ENCODE measurements at places on chromosomes 16 and 17.

DNA sequence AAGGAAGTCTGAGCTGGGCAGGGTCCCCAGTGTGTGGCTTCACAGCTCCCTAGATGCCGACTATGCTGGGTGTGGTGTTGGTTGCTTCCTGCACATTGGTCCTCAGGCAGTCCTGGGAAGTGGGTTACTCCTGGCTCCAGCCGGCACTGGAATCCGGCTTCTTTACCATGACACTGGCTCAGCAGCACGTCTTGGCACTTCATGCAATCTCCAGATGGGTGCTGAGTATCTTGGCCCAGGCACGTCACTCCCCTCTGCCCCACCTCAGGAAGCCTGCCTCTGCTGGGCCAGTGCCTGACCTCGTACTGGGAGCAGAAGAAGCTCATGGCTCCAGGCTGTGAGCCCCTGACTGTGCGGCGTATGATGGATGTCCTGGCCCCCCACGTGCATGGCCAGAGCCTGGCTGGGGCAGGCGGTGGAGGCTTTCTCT lies 24.5 kb downstream of the FCSK start:
- no peak for DNase-seq

DNA sequence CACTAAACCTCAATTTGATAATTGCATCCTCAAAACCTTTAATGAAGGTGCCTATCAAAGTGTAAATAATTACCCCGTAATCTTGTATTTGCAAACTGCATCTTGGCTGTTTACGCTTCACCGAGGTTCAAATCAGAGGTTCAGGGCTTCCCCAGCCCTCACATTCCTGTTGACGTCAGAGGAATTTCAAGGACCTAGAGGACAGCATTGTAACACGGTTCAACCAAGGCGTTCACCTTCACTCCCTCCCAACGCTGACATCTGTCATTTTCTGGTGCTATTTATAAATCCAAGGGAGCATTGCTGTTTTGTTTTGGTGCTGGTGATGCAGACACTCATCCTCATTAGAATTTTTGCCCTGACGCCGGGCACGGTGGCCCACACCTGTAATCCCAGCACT lies 691.6 kb upstream of the RBFOX1 start:
- no peak for DNase-seq

DNA sequence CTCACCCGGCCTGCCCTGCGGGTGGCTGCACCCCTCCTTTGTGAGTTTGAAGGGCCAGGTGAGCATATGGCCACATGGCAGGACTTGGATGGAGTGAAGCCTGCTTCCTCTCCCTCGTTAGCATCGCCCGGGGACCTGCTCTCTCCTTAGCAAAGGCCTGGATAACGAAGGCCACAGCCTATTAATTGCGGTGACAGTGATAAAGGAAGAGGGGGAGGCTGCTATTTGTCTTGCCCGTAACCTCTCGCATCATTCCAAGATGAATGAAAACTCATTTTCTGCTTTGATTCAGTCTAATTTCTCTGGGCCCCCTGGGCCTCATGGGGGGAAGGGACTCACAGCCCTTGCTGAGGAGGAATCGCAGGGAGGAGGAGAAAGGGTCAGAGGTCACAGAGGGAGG lies 68.5 kb upstream of the LHX1 start:
- DNase-seq: no peak

DNA sequence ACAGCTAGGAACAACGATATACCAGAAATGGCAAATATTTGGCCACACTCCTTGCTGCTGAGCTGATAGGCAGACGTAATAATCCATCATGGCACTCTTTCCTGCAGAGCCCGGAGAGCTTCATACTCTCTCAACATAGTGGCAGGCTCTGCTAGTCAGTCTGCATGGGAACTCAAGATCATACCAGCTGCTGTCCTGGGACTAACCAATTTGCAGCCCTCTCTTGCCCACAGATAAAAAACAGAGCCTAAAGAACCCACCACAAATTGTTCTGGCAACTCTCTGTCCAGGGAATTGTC lies 13.5 kb downstream of the GSDMB start:
- no peak for DNase-seq

GRCh38 chr17:57662644-57663308 lies 82.3 kb downstream of the CCDC182 start:
- DNase-seq: peak; percentile 96

GRCh38 chr16:82937926-82938520 lies 311.3 kb downstream of the CDH13 start:
- DNase-seq: no peak

DNA sequence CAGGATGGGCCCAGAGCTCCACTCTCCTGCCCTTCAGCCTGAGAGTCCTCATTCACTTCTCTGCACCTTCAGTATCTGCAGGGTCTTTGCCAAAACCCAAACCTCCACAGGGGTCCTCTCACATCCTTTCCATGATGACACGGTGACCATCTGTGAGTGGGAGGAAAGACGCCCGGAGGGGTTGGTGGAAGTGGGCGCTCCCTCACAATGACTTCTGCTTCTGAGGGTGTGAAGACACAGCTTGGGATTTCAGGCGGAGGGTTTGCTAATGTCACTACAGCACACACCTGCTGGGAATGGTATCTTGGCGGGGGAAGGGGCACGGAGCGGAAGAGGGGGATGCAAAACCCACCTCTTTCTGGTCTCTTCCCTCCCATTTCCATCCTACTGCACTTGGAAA lies 115.1 kb upstream of the SDK2 start:
- no peak for DNase-seq

DNA sequence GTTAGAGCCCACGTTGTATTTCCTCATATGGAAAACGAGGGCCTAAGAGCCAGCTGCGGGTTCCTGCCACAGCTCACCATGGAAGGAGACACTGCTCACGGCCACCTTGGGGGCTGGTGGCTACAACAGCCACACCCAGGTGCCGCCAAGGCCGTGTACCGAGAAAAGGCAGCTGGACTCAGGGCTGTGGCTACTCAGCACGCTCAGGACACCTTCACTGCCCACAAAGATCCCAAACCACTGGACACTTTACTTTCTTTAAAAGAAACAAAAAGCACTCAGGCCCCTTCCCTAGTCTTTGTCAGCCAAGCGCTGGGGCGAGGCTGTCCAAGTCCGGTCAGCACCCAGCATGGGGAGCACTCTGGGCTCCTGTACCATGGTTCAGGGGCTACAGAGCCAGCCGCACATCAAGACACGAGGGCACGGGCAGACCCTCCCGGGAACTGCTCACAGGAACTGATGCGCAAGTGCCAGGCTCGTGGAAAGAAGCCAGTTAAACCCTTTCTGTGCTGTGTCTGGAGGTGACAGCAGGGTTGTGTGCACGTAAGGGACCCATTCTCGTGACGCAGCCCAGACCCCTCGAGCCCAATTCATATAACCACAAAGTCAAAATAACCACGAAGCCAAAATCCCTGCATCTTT lies 18.5 kb downstream of the SLC16A3 start:
- DNase-seq: no peak

DNA sequence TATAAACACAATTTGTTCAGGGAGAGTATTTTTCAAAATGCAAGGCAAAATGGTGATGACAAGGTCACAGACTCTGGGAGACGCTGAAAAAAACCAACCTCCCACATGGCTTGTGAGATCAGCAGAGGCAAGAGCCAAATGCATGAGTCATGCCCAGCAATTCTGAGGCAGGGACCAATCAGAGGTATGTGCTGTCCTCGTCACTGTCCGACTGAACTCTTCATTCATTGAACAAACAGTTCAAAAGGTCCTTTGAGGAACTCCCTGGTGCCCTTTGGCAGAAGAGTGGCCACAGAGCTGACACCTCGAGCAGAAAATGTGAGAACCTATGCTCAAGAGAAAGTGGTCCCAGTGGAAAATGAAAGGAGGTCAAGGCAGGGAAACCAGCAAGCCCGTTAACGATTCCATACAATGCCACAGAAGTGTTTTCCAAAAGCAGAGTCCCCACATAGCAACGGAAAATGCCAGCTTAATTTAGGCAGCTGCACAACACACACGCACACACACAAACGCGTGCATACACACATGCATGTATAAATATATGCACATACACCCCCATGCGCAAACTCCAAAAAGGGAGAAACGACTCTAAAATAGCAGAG lies 50.9 kb downstream of the CDH11 start:
- no peak for DNase-seq

DNA sequence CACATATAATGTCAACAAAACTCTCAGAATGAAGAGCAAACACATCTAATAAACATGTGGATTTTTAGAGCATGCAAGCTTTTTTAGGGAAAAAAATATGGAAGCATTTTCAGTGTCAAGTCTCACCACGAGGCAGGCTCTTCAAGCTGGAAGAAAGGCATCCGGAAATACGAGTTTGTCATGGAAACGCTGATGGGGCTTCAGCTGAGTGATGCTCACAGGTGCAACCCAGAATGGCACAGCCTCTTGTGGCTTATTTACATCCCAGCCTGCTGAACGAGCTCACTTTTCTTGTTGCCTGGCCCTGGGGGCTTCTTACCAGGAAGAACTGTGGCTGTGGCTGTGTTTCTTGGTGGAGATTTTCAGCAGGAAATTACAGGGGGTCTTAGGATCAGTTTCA lies 24.1 kb upstream of the DYNLL2 start:
- no peak for DNase-seq

DNA sequence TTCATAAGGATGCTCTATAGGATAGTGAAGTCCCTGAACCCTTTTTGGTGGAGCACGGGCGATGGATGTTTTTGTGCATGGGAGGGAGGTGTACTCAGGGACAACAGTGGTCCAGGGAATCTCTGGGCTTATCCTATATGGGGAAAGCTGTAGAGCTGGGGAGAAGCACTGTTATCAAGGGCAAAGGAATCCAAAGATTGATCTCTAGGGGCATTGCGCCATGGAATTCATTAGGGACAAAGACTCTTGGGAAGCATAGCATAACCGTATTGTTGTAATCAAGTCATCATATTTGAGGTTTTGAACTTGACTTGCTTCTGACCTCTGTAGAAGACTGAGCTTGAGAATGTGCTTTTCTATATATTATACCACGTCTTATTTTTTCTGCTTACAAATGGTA lies 172.9 kb upstream of the ZFHX3 start:
- DNase-seq: no peak

- DNase-seq: no peak
Observed at GRCh38 chr16:50253514-50253910, 12.8 kb upstream of the ADCY7 start.

- DNase-seq: no peak
Observed at GRCh38 chr17:57986841-57987580, 1.0 kb downstream of the VEZF1 start.

DNA sequence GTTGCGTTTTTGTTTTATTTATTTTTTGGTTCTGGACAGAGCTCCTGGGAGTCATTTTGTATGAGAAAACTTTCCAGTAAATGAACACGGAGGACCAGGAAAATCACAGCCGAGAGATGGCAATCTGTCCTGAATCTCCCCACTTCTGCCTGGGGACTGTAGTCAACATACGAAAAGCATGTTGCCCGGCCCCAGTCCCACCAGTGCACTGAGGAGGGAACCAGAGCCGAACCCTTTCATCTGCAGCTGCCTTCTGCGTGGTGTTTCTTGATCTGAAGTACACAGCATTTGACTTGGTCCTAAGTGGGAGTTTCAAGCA lies 18.9 kb downstream of the SNX11 start:
- no peak for DNase-seq

DNA sequence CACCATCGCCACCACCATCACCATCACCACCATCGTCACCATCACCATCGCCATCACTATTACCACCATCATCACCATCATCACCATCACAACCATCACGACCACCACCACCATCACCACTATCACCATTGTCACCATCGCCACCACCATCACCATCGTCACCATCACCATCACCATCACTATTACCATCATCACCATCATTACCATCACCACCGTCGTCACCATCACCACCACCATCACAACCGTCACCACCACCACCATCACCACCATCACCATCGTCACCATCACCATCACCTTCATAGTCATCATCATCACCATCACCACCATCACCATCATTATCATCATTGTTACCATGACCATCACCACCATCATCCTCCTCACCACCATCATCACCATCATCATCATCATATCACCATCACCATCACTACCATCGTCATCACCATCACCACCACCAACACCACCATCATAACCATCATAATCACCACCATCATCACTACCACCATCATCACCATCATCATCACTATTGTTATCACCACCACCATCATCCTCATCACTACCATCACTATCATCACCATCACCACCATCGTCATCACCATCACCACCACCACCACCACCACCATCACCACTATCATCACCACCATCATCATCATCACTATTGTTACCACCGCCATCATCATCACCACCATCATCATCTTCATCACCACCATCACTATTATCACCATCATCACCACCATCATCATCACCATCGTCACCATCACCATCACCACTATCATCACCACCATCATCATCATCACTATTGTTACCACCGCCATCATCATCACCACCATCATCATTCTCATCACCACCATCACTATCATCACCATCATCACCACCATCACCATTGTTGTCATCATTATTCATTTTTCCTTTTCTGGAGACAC lies 51.5 kb upstream of the ZNF469 start:
- DNase-seq: no peak

DNA sequence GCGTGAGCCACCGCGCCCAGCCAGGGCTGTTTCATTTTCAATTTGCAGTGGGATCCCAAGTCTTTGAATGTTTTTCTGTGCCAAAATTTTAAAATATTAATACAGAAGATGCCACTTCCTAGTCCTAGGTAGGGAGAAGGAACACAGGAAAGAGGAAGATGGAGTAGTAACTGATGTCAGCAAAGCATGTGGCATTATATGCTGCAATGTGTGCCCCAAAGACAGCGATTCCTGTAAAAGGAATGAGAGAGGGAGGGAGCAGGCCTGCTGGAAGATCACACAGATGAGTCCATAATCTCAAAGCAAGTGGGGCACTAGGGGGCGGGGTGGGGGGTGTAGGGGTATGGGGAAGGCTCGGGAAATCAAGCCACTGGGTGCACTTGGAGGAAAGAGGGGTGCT lies 23.4 kb upstream of the SSTR2 start:
- DNase-seq: no peak

DNA sequence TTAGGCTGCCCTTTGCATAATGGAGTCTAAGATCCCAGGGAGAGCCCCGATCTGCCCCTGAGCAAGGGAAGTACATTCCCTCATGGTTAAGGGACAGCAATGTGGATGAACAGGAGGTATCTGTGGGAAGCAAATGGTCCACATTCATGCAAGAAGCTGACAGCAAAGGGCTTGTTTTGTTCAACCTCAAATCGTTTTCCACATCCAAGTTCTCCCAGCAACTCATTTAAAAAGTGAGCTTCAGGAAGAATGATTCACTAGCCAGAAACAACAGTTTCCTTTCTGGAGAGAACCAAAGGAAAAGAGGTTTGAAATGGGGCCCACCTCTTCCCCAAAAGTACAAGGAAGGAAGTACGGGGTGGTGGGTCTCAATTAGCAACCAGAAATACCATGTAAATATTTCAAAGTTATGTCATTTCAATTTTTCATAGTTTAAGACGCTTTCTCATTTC lies 9.4 kb downstream of the HSPB9 start:
- DNase-seq: no peak

Measured in NCI-H1048 (cell line).